ENCODE measurements at places on chromosomes 3 and 15.

DNA sequence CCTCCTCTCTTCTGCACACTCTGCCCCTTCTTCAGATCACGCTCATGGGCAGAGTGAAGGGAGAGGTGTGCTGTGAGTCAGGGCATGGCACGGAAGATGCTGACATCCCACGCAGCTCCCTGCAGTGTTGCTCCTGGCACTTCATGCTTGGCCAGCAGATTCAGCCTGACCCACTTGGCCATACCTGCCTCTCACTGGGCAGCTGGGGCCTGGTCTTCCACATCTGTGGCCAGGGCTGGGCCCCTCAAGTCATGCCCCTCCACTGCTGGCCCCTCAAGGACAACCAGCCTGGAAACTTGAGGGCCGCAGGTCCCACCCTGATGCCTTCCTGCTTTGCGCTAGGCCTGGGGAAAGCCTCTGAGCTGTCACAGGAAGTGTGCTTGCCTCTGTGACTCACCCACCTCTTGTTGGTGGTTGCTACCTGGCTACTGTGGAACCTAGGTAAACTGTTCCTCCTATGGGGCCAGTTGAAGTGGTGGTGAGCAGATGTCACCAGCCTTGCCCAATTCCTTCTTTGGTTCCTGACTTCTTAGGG is 48.7 kb downstream of the BSN start:
- peak; percentile 28 for DNase-seq

DNA sequence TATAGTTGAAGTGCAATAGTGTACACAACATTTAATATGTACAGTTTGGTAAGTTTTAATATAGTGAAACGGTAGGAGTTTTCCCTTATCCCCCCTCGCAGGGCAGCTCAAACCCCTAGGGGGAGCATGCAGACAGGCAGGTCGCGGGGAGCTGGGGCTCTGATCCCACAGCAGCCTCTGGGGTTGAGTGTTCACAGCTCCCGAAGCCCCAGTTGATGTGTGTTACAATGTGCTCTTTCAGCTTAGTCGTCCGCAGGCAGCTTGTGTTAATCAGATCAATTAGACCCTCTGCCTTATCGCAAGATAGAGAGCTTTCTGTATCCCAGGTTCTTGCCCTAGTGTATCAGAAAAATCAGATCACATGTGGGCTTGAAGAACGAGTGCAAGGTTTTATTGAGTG is 143.1 kb upstream of the CHRNA7 start:
- no peak for DNase-seq

GRCh38 chr15:25783607-25784540 is 79.3 kb downstream of the ATP10A start:
- peak; percentile 23 for DNase-seq

DNA sequence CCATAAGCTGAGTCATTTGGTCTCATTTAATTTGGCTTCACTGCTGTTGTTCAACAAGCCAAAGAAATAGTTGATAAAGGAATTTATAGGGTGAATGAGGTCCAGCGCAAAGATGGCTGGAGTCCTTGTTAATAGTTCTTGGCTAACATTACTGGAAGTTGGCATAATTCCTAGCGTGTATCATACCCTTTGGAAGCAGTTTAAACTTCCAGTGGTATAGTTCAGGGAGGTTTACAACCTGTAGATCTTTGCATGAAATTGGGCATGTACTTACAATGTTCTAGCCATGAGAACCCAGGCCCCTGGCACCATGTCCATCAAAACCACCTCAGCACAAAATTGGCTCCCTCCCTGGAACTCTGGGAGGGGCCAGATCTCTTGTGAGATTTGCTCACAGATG is 380.8 kb downstream of the LRTM1 start:
- no peak for DNase-seq

DNA sequence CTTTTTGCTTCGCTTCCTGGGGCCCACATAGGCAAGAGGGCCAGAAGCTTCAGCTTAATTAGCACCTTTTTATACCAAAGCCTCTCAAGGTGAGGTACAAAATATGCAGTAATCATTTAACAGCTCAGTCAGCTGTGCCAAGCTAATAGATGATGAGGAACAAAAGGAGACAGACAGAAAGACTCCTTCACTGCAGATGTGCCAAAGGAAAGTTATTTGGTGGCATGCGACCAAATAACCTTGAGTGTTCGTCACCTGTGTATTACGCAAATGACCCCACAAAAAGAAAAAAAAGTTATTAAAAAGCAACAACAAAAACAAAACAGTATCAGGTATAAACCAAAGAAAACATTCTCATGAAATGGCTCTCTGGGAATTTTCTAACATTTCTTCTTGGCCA is 325.8 kb upstream of the IGF1R start:
- no peak for DNase-seq

DNA sequence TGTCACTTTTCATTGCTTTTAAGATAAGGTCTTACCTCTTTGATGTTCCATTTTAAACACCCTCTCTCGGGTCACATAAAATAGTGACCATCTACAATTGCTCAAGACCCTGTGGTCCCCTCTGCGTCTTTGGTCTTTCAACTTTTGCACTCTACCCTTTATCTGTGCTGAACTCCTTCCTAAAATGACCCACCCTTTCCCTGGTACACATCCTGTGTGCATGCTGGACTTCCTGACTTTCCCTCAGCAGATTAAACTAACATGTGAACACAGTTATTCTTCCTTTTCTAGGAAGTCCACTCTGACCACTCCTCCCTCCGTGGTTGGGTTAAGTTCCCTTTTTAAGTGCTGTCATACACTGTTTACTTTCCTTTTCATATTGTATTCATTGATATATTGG is 414.2 kb downstream of the GABRB3 start:
- no peak for DNase-seq

DNA sequence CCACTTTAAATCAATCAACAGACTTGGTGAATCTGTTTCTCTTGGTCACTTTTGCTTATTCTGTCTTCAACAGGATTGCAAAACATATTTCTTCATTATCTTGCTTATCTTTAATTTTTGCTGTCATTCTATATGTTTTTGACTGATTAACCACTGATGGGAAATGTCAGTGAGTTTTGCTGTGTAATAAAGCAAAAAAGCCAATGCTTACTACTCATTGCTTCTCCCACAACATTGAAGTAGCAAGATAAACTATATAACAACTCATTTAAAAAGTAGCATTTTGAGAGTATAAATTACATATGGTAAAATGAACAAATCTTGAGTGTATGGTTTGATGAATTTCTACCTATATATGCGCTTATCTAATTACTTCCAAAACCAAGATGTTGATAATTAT is 892 bp downstream of the CD200R1L start:
- no peak for DNase-seq

DNA sequence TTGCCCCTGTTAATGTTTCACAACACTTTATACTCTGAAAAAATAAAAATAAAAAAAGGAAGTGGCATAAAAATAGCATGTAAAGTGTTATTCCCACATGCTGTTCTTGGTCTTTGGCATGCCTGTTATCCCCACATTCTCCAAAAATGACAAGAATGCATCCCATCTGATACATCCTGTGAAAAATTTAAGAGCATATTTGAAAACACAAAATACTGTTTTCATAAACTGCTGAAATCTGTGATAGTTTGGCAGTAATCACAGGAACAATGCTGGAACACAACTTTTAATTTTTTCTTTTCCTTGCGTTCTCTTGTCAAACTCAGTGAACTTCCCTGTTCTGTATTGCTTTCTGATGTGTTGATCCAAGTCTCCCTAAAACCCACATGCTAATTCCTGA is 288.8 kb downstream of the ROBO2 start:
- no peak for DNase-seq

GRCh38 chr15:99657996-99658395 is 75.2 kb downstream of the LYSMD4 start:
- DNase-seq, result no peak

DNA sequence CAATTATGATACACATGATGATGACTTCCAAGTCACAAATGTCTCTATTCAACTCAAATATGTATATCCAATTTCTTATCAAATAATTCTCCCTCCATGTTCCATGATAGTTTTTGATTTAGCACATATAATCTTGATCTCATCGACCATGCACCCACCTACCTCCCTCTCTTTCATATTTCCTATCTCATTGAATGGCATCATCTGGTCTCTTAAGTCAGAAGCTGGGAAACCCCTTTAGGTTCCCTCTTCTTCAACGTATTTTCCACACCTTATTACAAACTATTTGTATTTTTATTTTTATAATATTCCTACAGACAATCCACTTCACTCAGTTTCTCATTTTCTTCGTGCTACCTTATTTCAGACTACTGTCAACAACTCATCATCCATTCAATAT is 56.9 kb upstream of the DPH6 start:
- no peak for DNase-seq

DNA sequence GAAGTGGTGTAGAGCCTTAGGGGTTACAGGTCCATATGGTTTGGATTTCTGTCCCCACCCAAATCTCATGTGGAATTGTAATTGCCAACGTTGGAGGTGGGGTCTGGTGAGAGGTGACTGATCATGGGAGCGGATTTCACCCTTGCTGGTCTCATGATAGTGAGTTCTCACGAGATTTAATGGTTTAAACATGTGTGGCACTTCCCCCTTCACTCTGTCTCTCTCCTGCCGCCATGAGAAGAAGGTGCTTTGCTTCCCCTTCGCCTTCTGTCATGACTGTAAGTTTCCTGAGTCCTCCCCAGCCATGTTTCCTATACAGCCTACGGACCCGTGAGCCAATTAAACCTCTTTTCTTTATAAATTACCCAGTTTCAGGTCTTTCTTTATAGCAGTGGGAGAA is 43.1 kb upstream of the MFGE8 start:
- no peak for DNase-seq

GRCh38 chr3:28940530-28940929 is 340.3 kb upstream of the RBMS3 start:
- DNase-seq, result no peak

GRCh38 chr15:25643120-25643519 is 204.3 kb upstream of the UBE3A start:
- DNase-seq, result no peak

GRCh38 chr3:24365168-24365567 is 129.5 kb downstream of the THRB start:
- no peak for DNase-seq

DNA sequence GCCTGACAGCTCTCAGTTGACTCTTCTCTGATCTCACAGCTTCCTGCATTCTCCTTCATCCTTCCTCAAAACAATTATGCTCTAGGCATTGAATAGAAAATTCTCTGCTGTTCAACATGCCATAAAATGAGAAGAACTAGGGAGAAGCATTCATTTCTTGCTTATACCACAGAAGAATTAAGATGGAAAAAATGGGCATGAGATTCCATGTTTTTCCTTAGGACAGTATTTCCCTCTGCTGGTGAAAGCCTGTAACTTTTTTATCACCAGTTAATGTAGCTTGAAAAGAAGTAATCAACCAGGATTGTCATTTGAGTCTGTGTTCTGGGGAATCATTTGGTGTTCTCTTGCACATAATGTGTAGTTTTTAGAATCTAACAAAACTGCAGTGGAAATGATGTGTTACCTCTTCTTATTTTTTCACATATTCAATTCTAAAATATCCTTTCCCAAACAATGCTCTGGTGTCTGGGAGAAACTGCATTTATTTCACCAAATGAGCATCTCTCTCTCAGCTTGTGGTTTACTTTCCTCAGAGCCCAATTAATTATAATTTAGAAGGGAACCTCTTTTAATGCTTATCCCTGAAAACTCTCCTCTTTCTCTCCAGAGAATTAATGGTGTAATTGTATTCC is 92.8 kb upstream of the DCBLD2 start:
- no peak for DNase-seq

DNA sequence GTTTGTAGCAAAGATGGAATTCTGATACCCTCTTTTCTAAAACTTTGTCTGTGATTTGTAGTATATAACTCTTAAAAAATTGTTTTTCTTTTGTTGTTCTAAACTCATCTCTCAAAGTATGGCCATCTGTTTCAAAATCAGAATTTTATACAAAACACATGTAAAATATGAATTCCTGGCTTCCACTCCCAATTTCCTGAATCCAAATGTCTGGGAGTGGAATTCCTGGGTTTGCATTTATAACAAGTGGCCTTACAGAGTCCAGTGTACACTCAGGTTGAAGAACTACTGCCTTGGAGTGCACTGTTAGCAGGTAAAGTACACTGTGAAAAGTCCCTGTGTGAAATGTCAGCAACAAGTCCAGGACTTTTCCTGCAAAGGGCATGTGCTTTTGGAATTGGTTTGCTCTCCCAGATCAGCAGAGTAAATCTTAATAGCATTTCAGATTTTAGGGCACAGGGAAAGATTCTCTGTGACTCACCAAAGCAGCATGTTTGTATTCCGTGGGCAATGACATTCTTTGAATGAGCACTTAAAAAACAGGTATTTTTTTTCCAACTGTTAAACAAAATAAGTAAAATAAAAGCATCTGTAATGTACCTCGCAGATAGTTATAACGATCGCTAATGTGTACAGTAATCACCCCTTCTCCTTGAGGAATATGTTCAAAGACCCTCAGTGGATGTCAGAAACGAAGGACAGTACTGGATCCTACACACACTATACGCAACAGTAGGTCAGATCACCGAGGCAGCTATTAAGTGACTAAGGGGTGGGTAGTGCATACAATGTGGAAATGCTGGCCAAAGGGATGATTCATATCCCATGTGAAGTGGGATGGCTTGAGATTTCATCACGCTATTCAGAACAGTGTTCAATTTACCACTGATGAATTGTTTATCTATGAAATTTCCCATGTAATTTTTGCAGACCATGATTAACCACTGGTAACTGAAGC is 2.0 kb upstream of the CLDN16 start:
- DNase-seq, result no peak

- no peak for DNase-seq
Observed at GRCh38 chr3:86921971-86922680, 68.8 kb downstream of the VGLL3 start.

- DNase-seq, result no peak
Observed at GRCh38 chr3:66110840-66111239, 72.1 kb upstream of the MAGI1 start.

- DNase-seq, result no peak
Observed at GRCh38 chr15:39132070-39132469, 448.8 kb upstream of the THBS1 start.

DNA sequence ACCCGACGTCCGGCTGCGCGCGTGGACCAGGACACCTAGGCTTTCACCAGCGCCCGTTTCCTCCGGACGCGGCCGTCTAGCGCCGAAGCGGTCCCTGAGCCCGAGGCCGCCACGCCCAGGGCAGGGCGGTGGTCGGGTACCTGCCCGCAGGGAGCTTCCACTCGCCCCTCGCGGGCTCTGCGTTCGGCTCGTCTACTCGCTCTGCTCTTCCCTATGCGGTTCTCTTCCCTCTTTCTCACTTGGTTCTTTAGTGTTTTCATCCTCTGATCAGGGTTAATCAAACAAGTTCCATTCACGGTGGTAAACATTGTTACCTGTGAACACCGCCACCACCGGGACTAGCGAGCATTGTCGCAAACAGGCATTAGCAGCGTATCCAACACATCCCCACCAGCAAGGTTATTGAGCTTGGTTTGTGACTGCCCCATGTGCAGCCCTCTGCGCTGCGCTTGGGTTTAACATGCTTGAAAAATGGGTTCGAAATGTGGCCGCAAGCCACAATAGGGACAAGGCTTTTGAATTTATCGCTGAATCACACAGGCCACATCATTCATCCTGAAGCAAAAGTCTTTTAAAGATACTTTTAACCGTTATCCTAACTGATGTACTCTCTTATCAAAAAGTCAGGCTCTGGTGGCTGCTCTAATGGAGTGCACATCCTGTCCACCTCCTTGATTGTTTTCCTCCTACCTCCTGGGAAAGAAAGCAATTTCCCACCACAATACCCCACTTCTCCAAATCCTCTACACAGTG is 843 bp upstream of the CD47 start:
- no peak for DNase-seq

All from effector memory CD8-positive, alpha-beta T cell (primary cell).